Central memory CD8-positive, alpha-beta T cell (primary cell): ENCODE measurements at places on chromosomes 5 and 9.

GRCh38 chr9:36426348-36426747, 26.3 kb upstream of the RNF38 start:
- no peaks in the 10 kb centered on the region for H3K27me3 ChIP-seq
- H3K4me1 ChIP-seq: peaks cover 42% of the 10 kb centered on the region
- no peak overlapping the region for H3K4me3 ChIP-seq

- peaks cover 2% of the 10 kb centered on the region for H3K4me1 ChIP-seq
- peaks cover 24% of the 10 kb centered on the region for H3K27me3 ChIP-seq
- H3K27ac ChIP-seq: no peak overlapping the region
- DNase-seq: no peak
Observed at GRCh38 chr5:112641515-112642110, 96.1 kb upstream of the APC start.

DNA sequence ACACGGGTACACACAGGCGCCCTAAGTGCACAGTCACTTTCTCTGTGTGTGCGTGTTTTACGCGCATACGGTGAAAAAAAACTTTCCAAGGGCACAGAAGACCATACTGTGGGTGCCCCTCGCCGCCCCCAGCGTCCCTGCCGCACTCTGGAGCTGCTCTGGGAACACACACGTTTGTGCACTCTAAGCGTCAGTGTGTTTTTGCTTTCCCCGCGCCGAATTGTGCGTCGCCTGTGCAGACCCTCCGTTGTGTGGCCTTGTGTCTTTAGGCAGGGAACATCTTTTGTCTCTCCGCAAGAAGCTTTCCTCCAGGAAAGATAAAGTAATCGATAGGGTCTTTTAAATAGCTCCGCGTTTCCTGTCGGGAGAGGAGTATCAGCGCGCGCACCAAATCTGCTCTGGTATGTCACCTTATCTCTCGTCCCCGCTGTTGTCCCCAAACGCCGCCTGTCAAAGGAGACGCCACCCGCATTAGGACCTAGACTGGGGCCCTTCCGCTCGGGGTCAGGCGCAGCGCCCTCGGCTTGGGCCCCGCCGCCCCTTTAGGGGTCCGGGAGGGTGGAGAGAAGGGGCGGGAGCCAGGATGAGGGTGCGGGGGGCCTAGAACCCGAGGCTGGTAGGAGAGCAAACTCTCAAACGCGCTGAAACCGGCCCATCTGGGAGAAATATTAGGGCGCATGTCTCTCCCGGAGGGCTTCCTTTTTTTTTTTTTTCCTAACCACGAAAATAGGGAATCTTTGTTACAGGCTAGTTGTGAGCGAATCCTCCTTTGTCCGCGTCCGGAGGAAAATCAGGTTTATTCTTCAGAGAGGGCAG, 10.5 kb upstream of the NKX2-5 start:
- no peak overlapping the region for H3K27ac ChIP-seq
- H3K36me3 ChIP-seq: peaks cover 2% of the 10 kb centered on the region
- no peak overlapping the region for H3K4me3 ChIP-seq
- no peak for DNase-seq
- peaks cover 98% of the 10 kb centered on the region for H3K27me3 ChIP-seq

DNA sequence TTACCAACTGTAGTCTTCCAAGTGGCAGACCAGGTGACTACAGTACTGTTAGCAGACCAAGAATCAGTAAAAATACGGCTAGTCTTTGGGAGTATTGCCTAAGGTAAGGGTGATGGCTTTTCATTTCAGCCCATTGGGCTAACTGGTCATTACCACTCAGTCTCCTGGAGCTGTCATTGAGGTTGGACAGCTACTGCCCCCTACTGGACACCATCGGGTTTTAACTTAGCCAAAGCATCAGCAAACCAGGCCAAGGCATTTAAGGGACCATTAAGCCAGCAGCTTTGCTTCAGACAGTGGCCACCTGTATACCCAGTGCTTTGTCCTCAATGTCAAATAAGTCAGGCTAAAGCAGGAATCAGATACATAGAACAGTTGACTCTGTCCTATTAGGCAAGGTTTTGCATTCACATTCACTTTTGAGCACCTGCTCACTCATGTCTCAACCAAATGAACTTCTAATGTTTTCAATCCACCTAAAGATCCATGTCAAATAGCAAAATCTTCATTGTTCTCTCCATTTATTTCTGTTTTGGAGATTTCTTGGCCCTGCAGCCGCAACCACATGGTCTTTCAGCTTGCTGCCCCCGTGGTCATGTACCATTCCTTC, 117.2 kb downstream of the INVS start:
- H3K27ac ChIP-seq: no peak overlapping the region
- H3K27me3 ChIP-seq: no peaks in the 10 kb centered on the region
- peak; percentile 26 for DNase-seq
- no peak overlapping the region for H3K4me3 ChIP-seq

DNA sequence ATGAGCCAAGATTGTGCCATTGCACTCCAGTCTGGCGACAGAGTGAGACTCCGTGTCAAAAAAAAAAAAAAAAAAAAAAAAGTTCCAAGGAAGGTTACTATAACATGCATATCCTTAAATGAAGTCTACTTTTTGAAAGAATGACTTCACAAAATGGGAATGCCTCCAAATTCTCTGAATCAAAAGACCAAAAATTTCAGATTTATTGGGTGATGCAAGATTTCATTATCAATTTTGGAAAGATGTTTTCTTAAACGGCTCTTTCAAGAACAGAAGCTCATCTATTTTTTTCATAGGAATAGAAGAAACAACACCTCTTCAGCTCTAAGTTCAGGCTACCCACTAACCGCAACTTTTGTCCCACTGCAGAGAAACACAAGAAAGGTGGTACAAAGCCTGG, 69.9 kb downstream of the AUH start:
- H3K4me3 ChIP-seq: no peak overlapping the region
- H3K36me3 ChIP-seq: peaks cover 27% of the 10 kb centered on the region
- H3K4me1 ChIP-seq: peaks cover 2% of the 10 kb centered on the region
- no peaks in the 10 kb centered on the region for H3K27me3 ChIP-seq

- no peak overlapping the region for H3K4me3 ChIP-seq
- H3K4me1 ChIP-seq: no peaks in the 10 kb centered on the region
- H3K27ac ChIP-seq: no peak overlapping the region
Observed at GRCh38 chr9:83183621-83184020, 120.7 kb upstream of the RASEF start.

DNA sequence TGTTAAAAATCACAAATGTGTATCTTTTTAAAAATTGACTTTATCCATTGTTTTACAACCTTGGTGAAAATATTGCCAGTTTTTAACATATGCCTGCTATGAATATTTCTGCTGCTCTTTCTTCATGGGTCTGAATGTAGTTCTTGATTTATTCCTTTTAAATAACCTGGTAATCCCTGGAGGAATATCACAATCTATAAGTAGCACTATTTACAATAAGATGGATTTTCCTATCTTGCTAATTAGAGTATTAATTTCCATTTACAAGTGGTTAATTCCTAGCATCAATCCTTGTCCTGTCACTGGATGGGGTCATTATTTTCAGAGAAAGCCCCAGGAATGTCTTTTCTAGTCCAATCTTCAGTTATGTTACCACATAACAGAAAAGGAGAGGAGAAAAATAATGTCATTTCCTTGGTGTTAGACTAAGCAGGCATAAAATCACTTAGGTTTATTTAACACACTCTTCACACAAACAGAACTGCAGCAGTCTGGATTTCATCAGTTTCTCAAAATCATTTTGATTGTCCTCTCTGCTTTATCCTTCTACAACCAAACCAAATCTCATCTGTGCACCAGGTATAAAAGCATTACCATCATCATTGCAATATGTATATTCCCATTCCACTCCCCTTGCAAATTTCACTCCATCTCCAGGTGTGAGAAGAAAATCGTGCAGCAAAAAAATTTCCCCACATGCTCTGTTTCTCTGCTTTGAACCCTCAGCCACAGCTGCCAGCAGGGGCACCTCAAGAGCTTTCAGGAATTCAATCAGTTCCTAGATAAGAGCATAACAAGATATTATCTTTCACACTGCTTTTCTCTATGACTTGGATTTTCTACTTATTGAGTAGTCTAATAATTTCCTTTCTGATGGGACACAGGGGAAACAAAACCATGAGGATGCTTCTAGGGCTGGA, 204.1 kb downstream of the SEC61B start:
- no peak overlapping the region for H3K4me3 ChIP-seq
- H3K27me3 ChIP-seq: peaks cover 38% of the 10 kb centered on the region
- no peaks in the 10 kb centered on the region for H3K36me3 ChIP-seq
- H3K4me1 ChIP-seq: no peaks in the 10 kb centered on the region
- H3K27ac ChIP-seq: no peak overlapping the region
- no peak for DNase-seq

DNA sequence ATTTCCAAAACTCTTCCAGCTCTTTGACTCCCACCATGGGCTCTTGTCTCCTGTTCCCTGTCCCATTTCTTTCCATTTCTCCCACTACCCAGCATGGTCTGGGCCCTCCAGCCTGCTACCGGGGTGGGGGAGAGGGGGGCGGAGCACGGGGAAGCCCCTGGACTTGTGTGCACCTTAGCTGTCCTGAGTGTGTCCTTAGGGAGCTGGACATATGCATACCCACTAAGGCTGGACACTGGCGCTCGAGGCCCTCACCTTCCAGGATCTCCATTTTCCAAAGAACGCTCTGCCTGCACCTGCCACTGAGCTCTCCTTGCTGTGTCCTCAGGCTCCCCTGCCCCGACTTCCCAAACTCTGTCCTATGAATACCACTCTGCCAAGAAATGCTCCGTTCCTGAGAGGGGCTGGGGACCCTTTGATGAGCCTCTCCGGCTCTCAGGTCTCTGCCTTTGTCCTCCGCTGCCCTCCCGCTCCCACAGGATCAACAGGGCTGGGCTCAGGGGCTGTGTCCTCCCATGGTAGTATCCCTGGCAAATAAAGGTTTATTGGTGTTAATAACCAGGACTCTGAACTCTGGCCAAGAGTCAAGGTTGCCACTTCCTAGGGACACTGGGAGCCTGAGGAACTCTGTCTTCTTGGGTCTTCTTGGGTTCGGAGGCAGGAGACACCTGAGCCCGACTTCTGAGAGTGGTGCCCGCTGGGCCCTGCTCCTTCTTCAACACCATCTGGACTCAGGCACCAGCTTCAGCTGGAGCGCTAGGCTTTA, 831 bp upstream of the SHROOM1 start:
- DNase-seq: no peak
- H3K4me1 ChIP-seq: peaks cover 17% of the 10 kb centered on the region
- H3K4me3 ChIP-seq: peak overlapping the region; percentile 83
- H3K27me3 ChIP-seq: peaks cover 30% of the 10 kb centered on the region
- peak overlapping the region; percentile 80 for H3K27ac ChIP-seq

GRCh38 chr9:96249746-96250145, 52.2 kb downstream of the HSD17B3 start:
- H3K36me3 ChIP-seq: no peaks in the 10 kb centered on the region
- no peak overlapping the region for H3K4me3 ChIP-seq
- H3K27me3 ChIP-seq: peaks cover 73% of the 10 kb centered on the region

GRCh38 chr5:91070761-91071550, 312.2 kb downstream of the ARRDC3 start:
- H3K4me3 ChIP-seq: no peak overlapping the region
- H3K4me1 ChIP-seq: no peaks in the 10 kb centered on the region
- no peak for DNase-seq
- H3K27ac ChIP-seq: no peak overlapping the region
- H3K27me3 ChIP-seq: peaks cover 7% of the 10 kb centered on the region
- no peaks in the 10 kb centered on the region for H3K36me3 ChIP-seq

DNA sequence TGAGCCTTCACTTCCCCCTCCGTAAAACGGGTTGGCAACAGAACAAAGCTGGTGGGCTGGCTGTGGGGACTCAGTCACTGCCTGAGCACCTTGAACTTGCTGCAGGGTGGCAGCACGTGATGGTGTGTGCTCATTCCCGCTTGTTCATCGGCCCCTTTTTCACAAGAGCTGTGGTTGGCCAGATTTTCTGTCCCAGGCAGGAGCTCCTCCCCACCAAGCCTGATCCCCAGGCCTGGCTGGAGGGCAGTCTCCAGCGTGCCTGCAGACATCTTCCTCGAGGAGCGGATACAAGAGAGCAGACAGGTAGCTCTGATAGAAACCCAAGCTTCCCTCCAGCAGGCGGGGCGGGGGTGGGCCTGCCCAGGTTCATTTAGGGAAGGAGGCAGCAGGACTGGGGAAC, 61.9 kb upstream of the ORM1 start:
- no peaks in the 10 kb centered on the region for H3K4me1 ChIP-seq
- DNase-seq: no peak
- no peaks in the 10 kb centered on the region for H3K36me3 ChIP-seq
- H3K27ac ChIP-seq: no peak overlapping the region

- H3K36me3 ChIP-seq: no peaks in the 10 kb centered on the region
- no peak for DNase-seq
- H3K27ac ChIP-seq: no peak overlapping the region
- no peak overlapping the region for H3K4me3 ChIP-seq
- H3K27me3 ChIP-seq: peaks cover 17% of the 10 kb centered on the region
- H3K4me1 ChIP-seq: no peaks in the 10 kb centered on the region
Observed at GRCh38 chr5:34977934-34978613, 48.7 kb downstream of the DNAJC21 start.

DNA sequence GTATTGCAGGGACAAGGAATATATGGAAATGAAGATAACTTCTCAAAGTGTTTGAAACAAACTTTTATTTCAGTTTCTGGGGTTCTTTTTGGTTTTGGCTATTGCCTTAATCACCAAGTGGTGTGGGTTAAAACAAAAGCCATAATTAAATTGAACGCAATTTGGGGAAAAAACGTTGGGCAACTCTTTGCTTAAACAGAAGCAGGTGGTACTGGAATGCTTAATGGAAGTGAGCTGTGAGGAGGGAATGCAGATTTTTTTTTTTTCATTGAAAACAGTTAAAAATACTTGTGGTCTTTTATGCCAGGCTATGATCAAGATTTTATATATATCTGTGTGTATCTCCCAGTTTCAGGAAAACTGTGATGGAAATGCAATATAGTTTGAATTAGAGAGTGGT, 195.7 kb upstream of the TUT7 start:
- no peak overlapping the region for H3K27ac ChIP-seq
- no peak overlapping the region for H3K4me3 ChIP-seq
- no peaks in the 10 kb centered on the region for H3K36me3 ChIP-seq
- H3K27me3 ChIP-seq: peaks cover 51% of the 10 kb centered on the region
- DNase-seq: no peak

- H3K36me3 ChIP-seq: peaks cover 3% of the 10 kb centered on the region
- peaks cover 25% of the 10 kb centered on the region for H3K4me1 ChIP-seq
- peak within 1 kb of the TSS; percentile 76 for H3K4me3 ChIP-seq
- peak; percentile 56 for DNase-seq
Observed at GRCh38 chr9:114155263-114155994, at the start of gene COL27A1. Gene COL27A1, plus strand, starts transcription at chr9:114155537. Its CDS starts 414 bp downstream, at chr9:114155951.

GRCh38 chr5:111859031-111859430, 102.0 kb upstream of the NREP start:
- H3K4me1 ChIP-seq: no peaks in the 10 kb centered on the region
- no peaks in the 10 kb centered on the region for H3K27me3 ChIP-seq
- H3K27ac ChIP-seq: no peak overlapping the region
- H3K4me3 ChIP-seq: no peak overlapping the region

- H3K36me3 ChIP-seq: no peaks in the 10 kb centered on the region
- H3K27ac ChIP-seq: no peak overlapping the region
- H3K4me1 ChIP-seq: no peaks in the 10 kb centered on the region
- DNase-seq: no peak
- no peaks in the 10 kb centered on the region for H3K27me3 ChIP-seq
- no peak overlapping the region for H3K4me3 ChIP-seq
Observed at GRCh38 chr9:134863941-134864820, 16.4 kb upstream of the FCN2 start.
